ENCODE measurements at places on chromosomes 16 and 17.
A peak's percentile ranks its signal among the peaks of the same experiment; 100 is the strongest.

- no peak for DNase-seq
Observed at GRCh38 chr17:40612599-40613244, 34.9 kb downstream of the SMARCE1 start.

GRCh38 chr16:70444249-70445063, 5.6 kb upstream of the ST3GAL2 start:
- DNase-seq: no peak

DNA sequence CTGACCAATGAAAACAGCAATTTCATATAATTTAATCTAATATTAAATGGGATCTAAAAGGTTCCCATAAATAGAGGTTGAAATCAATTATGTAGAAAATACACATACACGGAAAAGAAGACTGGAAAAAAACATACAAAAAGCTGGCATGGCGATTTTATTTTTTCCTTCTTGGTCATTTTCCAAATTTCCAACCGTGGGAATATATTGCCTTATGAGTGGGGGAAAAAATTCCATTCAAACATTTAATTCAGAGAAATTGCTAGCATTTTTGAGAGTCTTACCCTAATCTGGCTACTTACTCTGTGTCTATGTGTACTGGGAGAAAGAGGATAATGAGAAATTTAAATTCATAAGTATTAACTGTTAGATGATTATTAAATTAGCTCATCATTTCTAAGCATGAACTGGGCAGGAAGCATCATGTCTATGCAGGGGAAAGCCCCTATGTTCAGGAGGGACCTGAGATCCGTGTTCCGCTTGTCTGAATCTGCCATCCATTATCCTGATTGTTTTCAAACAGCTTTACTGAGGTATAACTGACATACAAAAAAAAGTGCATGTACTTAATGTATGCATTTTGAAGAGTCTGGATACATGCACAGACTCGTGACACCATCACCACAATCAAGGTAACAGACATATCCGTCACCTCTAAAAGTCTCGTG, 145.2 kb downstream of the XYLT1 start:
- DNase-seq: no peak

GRCh38 chr16:50272687-50273381, 6.5 kb downstream of the ADCY7 start:
- no peak for DNase-seq

- no peak for DNase-seq
Observed at GRCh38 chr16:30355954-30356308, 823 bp upstream of the CD2BP2 start.

- DNase-seq: no peak
Observed at GRCh38 chr17:8314797-8315763, 5.0 kb downstream of the ARHGEF15 start.

DNA sequence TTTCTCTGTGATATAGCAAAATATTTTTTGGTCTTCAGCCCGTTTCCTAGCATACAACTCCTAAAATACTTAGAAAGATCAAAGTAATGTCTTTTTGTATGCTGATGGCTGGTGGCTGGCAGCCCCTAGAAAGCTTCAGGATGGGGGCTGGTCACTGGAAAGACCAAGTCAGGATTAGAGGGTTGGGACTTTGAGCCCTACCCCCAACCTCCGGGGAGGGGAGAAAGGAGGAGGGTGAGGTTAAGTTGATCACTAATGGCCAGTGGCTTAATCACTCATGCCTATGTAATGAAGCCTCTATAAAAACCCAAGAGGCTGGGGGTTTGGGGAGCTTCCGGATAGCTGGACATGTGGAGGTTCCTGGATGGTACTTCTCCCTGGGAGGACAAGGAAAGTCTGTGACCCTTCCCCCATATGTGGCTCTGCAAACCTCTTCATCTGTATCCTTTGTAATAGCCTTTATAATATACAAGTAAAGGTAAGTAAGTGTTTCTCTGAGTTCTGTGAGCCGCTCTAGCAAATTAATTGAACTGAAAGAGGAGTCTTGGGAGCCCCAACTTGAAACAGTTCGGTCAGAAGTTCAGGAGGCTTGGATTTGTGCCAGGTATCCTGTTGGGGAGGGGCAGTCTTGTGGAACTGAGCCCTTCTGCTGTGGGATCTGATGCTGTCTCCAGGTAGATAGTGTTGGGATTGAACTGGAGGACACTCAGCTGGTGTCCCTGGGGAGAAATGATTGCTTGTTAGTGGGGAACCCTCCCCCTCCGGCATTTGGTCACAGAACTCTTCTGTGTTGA, 3.5 kb downstream of the SLC7A6 start:
- DNase-seq: no peak

DNA sequence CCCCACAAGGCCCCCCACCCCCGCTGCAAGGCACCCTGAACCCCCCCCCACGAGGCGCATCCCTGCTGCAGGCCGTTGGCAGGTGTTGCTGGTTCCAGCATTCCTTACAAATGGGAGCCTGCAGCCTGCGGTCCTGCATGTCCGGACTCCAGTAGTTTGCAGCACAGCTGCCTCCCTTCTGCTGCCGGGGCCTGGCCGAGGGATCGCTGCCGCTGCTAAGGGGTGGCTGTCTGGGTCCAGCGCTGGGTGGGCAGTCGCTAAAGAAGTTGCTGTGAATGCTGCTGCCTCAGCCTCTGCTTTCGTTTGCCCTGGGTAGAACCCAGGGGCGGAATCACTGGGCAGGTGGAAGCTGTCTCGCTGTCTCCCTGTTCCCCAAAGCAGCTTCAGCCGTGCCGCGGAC, 11.8 kb downstream of the UTS2R start:
- DNase-seq: no peak

DNA sequence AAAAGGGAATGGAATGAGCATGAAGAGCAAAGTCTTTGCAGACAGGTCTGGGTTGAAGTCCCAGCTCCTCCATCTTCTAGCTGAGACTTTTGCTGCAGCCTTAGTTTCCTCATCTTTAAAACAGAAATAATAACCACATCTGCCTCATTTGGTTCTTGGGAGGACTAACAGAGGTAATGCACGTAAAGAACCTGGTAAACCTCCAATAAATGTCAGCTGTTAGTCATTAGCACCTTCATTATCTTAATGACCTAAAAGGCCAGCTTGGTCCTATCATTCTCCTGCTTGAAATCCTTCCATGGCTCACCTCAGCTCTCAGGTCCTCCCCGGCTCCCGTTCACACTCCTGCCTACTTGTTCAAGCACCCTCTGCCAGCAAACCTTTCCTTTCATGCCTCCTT, 51.8 kb downstream of the SKAP1 start:
- DNase-seq: no peak

- DNase-seq: no peak
Observed at GRCh38 chr17:42087736-42088705, 10.3 kb downstream of the ZNF385C start.

GRCh38 chr16:30409125-30410060, 2.0 kb downstream of the ZNF771 start:
- peak; percentile 94 for DNase-seq

GRCh38 chr17:64306850-64307463, 43.9 kb upstream of the TEX2 start:
- peak; percentile 61 for DNase-seq

GRCh38 chr17:27477050-27477888, 21.0 kb downstream of the KSR1 start:
- DNase-seq: no peak
